Activated CD8-positive, alpha-beta memory T cell treated with anti-CD3 and anti-CD28 coated beads for 48 hours (primary cell): ENCODE measurements at places on chromosomes 1 and 21.

DNA sequence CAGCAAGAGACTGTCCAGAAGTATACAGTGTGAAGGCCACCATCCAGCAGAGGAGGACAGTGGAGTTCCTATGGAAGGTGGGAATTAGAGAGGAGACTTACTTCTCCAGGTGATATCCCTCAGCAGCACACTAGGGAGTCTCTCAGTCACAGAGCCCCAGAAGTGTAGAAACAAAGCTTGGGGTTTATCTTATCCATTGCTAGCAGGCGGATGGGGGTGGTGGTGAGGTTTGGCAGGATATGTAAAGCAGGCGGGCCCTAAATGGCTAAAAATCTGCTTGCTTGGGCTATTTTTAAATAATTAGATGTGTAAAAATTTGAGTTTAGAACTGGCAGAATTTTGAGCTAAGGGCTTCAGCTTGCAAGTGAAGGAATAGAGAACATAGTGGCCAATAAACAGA, 50.1 kb upstream of the RGS18 start:
- DNase-seq: no peak

GRCh38 chr1:150895618-150896017, 8.7 kb downstream of the CTXND2 start:
- no peak for DNase-seq

- no peak for DNase-seq
Measured at GRCh38 chr1:109246141-109246551, 3.2 kb upstream of the CELSR2 start.

GRCh38 chr1:195306281-195306680, 1302.0 kb downstream of the KCNT2 start:
- no peak for DNase-seq

DNA sequence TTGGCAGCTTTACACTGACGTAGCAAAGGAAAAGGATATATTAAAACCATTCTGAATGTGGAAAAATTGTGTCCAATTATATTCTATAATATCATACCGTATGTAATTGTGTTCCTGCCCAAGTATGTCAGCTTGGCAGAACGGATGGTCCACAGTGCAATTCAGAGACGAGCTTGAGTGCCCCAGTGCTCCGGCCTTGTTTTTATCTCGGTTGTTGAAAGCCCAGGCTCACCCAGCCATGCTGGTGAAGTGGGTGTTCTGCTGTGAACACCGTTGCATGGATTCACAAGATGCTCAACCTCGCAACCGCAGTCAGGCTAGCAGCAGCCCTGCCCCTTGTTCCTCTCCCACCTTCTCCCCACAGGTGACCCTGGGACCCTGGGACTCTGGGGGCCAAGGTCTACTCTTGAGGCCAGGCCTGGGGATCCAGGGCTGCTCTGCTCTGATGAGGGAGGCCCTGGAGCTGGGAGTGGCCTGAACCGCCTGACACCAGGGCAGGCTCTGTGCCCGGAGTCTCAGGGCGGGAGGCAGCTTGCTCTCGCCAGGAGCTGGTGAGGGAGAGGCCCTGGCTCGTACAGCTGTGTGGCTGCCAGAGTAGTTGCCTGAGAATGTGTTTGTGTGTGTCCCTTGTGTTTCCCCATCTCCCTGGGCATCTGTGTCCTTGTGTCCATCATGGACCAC, 11.2 kb downstream of the PTPRF start:
- DNase-seq: no peak

GRCh38 chr1:192807211-192808162, 1.4 kb upstream of the RGS2 start:
- no peak for DNase-seq

GRCh38 chr21:30747159-30747558, at the start of gene KRTAP21-2:
KRTAP21-2 (minus strand) TSS chr21:30747259; CDS start chr21:30747202, 57 bp downstream.
- no peak for DNase-seq

- no peak for DNase-seq
Measured at GRCh38 chr1:13775459-13775858, 75.5 kb downstream of the PRDM2 start.

- no peak for DNase-seq
Measured at GRCh38 chr21:38758501-38759214, 47.1 kb upstream of the ETS2 start.
